Cortex of kidney (tissue), 1 donor: ENCODE measurements at places on chromosomes 12 and 14.

- no peak for DNase-seq
Measured at GRCh38 chr14:34781242-34781641, 66.8 kb upstream of the CFL2 start.

DNA sequence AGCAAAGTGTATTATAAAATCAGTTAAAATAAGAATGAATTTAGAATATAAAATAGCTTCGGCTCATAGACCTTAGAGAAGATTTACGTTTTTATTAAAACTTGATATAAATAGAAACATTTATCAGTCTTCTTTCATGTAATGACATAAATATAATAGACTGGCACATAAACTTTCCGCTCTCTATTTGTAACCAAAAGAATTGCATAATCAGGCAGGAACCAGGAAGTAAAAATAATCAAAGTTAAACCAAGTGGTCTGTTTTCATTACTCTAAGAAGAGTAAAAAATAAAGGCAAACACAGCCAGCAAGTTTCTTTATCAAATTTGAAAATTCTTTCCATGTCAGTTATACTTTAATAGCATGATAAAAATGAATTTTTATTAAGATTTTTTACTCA is 46.3 kb upstream of the ATP2A2 start:
- no peak for DNase-seq

GRCh38 chr14:54532111-54533012 is 22.7 kb downstream of the CGRRF1 start:
- no peak for DNase-seq

DNA sequence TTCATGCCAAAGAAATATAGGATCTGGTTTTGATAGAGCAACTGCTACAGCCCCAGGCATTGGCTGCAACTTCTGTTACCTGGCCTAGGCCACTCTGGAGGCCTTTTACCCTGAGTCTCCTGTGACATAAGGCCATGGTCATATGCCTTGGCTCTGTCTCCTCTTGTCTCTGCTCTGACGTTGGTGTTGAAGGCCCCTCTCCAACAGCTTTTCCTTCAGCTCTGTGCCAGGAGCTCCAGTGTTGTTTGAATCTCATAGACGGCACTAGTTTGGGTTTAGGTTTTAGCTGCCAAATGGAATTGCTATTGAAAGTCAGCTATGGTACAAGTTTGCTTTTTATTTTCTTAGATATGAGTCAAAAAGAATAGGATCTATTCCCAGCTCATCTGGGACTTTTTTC is 41.1 kb downstream of the TTLL5 start:
- DNase-seq, result no peak

DNA sequence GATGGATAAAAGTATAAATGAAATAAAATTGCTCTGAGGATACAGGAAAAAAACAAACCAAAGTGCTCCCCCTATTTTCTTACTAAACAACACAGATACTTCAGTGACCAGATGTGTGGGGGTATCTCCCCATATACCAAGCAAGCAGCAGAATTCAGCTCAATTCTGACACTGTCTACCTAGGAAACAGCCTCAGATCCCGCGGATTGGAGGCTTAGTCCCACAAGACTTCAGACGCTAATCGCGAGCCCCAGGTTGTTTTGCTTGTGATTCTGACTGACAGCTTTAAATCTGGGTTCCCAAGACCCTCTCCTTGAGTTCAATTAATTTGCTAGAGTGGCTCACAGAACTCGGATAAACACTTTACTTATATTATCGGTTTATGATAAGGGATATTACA is 17.3 kb downstream of the NFKBIA start:
- no peak for DNase-seq

DNA sequence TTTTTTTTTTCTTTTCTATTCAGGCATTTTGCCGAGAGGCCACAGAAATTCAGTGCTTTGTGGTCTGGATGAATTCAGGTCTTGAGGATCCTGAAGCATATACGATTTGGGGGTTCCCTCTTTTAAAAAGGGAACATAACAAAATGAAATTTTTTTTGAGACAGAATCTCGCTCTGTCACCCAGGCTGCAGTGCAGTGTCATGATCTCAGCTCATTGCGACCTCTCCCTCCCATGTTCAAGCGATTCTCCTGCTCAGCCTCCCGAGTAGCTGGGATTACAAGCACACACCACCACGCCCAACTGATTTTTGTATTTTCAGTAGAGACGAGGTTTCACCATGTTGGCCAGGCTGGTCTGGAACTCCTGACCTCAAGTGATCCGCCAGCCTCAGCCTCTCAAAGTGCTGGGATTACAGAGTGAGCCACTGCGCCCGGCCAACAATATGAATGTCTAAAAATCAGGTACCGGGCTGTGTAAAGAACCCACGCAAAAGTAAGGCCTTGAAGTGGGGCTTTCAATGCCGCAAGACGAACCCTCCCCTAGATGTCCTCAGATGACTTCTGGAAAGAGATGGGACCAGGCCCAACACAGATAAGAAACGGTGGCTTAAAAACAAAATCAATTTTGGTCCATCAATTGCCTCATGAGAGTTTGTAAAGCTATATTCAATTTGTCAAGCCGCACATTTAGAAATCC is 30.0 kb downstream of the TESC start:
- no peak for DNase-seq

DNA sequence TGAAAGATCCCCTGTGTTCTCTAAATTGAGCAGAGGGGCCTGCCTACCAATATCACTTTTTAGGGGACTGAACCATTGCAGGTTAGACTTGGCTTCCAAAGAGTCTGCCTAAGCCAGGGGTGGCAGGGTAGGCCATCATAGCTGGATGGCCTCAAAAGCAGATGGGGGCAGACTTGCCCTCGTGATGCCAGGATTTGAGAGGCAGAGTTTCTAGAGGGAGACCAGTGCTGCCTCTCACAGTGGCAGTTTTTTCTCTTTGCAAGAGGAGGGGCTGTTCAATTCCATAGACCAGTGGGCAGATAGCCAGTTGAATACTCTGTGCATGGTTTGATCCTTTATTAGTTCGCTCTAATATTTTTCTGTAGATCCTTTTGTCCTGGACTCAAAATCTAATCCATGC is 23.8 kb upstream of the SMCO2 start:
- no peak for DNase-seq

DNA sequence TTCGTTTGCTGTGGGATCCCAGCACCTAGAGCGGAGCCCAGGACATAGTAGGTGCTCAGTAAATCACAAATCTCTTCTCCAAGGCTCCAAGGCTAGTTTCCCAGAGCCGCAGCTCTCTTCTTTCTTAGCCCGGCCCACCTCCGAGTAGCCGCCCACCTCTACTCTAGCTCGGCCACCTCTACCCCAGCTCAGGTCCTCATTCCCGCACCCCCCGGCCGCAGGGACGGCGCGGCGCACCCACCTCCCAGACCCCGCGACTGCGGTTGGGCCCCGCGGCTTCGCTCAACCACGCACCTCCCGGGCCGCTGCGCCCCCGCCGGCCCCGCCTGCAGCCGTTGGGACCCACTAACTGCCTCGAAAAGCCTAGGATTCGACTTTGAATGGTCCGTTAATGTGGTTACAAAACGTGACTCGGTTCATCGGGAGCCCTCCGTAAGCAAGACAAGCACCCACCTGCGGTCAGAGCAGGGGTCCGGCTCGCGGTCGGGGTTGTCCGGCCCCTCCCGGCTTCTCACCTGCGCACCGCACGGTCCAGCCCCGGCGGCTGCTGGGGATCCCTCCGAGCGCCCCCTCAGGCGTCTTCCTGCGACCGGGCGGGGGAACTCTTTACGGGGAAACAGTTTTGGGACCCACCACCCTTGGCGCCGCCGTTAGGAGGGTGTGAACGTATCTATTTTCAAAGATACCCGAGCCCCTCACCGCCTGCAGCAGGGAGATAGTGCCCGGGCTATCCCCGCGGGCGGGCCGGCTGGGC is at the start of gene SLC2A14:
SLC2A14 (minus strand) TSS at position 350 of the 754 bp plus-strand sequence. CDS start 3,035 bp downstream, outside the sequence.
- no peak for DNase-seq

GRCh38 chr14:104195878-104196277 is 57.5 kb downstream of the KIF26A start:
- no peak for DNase-seq

DNA sequence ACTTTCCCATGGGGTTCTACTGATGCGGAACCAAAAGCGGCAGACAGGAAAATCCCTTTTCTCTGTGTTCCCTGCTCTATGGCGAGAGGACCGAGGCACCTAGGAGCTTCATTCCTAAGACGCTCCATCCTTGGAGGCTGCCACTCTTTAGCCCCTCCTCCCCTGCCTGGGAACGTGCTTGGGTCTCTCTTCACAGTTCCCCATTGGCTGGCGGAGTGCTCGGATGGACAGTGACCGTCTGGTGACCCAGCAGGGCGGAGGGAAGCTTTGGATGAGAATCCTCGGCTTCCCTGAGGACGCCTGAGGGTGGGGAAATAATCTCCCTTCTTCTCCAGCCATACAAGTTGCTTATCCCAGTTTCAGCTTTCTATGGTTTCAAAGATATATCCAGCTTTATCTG is 37.3 kb downstream of the KCNA5 start:
- DNase-seq, result no peak

DNA sequence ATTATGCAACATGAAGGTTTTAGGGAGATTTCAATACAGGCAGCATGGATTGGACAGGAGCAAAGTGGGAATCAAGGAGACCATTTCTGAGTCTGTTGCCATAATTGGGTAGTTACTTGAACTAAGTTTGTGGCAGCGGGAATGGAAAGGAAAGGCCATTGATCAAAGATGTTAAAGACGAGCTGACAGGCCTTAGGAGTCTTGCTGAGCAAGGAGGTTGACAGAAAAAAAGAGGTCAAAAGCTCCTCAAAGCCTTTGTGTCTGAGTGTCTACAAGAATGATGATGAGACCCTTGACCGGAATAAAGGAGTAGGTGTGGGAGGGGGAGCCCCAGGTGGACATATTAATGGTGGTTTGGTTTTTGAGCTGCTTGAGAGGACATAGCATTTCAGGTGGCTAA is 9.4 kb downstream of the PLEKHA5 start:
- DNase-seq, result no peak

DNA sequence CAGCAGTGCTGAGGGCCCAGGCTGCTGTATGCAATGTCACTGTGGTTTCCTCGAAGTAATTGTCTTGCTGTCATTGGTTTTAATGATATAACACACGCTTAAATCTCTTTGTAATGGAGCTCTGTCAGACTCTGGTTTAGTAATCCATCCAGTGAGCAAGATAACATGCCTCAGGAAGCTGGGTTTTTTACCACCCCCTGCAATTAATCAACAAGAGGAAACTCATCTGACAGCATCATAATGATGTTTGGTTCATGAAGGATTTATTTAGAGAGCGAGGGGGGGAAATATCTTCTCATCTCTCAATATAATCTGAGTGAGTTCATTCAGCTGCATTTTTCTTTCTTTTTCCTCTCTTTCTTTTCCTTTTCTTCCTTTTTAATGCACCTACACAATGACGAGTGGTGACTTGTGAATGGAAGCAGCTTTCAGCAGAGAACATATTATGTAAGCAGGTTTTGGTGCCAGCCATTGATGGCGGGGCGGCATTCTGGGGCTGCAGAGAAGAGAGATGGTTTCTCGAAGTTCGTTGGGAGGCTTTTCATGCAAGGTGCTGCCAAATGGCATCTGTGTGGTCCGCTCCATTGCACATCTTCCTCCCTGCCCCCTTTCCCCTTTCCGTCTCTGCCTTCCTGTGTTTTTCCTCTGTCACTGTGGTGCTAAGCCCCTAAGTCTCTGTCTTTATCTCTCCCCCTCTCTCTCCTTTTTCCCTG is 6.7 kb downstream of the RPH3A start:
- DNase-seq, result no peak

DNA sequence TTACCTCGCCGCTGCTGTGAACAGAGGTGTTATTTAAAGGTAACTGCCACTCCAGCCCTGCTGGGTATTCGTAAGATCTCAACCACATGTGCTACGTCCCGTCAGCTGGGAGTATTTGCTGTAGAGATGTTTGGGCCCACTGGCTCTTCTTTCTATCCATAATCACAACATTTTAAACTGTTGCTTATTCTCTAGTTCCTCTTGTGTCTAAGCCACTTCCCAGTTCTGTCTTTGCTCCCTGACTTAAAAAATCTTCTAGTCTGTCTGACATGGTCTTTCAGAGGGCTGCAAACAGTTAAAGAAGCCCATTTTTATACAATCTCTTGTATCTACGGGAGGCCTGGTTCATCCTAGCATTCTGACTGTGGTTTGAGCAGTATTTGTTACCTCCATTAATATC is 33.2 kb upstream of the HELB start:
- no peak for DNase-seq

- DNase-seq, result no peak
Measured at GRCh38 chr14:35940291-35940690, 114.2 kb downstream of the BRMS1L start.

GRCh38 chr14:52992236-52992870 is 41.5 kb upstream of the FERMT2 start:
- no peak for DNase-seq

DNA sequence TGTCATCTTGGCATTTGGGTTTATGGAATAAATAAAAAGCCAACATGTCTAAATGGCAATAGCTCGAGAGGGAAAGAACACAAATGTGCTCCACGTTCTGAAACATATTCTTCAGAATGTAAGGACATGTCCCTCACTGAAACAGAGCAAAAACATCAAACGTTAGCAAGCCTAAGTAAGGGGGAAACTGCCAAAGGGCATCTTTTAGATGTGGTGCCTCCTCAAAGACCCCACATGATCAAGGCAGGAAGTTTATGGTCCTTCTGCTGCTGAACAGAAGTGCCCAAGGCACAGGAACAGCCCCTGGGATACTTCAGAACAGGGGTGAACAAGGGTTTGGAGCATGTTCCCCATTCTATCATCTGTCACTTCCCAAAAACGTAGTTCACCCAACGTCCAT is 227.0 kb downstream of the ANO2 start:
- no peak for DNase-seq

DNA sequence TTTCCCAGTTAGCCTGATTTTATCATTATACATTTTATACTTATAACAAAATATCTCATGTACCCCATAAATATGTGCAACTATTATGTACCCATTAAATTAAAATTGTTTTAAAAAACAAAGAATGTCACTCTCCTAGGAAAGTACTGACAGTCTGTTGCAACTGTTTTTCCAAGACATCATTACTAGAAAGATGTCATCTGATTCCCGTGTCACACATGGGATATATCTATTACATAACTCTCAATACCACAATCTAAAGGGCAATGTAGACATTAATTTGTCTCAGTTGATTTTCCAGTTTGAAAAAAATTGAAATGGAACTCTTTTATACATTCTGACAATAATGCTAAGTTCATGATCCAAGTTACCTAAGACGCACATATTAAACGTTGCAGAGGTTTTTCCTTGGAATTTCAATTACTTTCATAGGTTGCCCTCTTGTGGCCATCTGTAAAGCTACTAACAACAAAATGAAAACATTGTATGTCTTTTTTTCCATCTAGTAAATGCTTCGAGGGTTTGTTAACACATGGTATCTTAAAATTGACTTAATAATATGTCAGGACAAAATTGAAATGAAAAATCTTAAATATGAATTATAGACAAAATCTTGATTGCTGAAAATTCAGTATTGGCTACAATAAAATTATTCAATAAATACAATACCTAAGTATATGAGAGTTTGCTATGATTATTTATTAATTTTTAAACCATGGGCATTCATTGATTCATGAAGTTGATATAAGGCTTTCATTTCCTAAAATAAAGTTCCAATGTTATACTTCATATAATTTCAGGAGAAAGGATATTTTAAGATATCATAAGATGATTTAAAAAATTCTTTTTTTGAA is 131.6 kb downstream of the PPFIA2 start:
- no peak for DNase-seq

GRCh38 chr12:68971404-68971803 is 38.4 kb upstream of the CPM start:
- no peak for DNase-seq

GRCh38 chr14:49892301-49892635 is 614 bp upstream of the ARF6 start:
- no peak for DNase-seq
